ENCODE measurements at places on chromosomes 16 and 17.

DNA sequence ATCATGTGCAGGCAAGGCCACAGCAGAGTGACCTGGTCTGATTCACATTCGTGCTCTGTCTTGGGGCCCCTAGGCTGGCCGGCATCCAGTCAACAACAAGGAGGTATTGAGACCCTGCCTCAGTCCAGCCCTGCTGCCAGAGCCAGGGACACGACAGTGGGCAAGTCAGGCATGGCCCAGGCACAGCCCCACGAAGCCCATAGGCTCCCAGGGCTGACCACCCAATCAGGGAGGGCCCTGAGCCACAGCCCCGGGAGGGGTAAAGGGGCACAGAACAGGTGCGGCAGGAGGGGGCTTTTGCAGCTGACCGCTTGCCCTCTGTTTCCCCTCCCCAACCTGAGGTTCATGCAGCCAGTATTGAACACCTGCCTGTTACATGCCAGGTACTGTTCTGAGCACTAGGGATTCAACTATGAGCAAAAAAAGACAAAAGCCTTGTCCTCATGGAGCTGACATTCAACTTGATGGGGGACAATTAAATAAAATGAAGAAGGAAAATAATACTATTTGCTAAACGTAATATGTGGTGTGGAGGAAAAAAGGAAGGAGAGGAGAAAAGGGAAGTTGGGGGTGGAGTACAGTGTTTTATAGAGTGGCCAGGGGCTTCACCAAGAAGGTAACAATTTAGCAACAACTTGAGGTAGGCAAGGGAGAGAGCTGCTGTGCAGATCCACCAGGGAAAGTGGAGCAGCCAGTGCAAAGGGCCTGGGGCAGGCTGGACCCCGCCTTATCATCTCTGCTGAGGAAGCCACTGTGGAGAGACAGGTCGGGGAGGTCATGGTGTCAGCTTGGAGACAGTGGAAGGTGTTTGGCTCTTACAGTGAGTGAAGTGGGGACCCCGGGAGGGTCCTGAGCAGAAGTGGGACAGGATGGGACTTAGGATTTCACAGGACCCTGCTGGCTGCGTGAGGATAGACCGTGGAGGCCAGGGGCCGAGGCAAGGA is 6.1 kb downstream of the DRC3 start:
- no peak for DNase-seq

DNA sequence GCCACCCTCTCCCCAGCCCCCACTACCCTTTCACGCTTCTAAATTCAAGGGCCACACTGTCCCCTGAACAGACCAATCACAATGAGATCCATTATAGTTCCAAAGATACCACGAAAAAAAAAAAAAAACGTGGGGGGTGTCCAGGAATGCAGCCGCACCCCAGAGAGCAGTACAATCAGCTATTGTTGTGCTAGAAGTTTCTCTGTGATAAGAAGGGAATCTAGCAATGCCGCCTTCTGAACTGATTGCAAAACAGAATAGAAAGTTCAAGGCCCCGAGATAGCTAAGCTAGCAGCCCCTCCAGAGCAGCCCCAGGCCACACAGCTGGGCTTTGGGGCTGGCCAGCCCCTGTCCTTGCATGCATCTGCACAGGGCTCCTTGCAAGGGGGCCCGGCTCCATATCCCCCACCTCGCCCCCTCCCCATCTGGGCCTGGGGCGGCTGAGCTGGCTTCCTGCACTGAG is 86.9 kb upstream of the CBX4 start:
- no peak for DNase-seq

- no peak for DNase-seq
These were observed 33.3 kb upstream of the SMPD3 start for GRCh38 chr16:68481636-68482035.

DNA sequence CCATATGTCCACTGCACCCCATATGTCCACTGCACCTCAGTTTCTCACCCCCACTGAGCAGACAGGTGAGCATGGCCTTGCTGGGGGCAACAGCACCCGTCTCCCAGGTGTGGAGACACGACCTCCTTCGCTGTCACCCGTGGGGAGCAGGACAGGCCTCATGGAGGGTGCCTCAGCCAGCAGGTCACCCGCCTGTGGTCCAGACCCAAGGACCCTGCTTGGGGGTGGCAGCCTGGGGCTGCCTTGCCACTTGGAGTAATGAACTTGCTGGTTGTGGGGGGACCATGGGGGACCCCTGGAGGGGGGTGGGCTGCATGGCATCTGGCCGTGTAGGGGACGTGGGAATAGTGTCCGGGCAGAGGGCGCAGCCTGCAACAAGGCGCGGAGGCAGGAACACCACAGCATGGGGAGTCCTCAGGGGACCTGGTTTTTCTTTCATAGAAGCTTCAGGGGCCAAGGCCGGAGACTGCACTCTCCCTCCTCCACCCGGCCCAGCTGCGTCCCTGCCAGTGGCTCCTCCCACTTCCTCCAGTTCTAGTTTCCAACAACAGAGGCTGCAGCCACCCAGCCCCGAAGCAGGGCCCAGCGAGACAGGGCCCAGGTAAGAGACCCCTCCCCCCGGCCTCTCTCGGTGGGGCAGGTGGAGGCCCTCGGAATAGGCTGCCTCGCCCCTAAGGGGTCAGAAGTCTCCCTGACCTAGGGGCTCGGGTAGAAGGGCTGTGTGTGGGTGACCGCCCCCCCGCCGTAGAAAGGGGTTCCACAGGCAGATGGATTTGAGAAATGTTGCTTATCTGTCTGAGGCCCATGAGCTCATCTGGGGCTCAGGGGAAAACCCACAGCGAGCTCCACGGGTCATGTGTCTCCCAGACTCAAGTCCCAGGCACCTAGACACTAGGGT is at the start of gene NHLRC4:
TSS of gene NHLRC4 (plus strand) at position 531 of the 898 bp plus-strand sequence. CDS start 1,043 bp downstream, outside the sequence.
- DNase-seq = peak; percentile 81

DNA sequence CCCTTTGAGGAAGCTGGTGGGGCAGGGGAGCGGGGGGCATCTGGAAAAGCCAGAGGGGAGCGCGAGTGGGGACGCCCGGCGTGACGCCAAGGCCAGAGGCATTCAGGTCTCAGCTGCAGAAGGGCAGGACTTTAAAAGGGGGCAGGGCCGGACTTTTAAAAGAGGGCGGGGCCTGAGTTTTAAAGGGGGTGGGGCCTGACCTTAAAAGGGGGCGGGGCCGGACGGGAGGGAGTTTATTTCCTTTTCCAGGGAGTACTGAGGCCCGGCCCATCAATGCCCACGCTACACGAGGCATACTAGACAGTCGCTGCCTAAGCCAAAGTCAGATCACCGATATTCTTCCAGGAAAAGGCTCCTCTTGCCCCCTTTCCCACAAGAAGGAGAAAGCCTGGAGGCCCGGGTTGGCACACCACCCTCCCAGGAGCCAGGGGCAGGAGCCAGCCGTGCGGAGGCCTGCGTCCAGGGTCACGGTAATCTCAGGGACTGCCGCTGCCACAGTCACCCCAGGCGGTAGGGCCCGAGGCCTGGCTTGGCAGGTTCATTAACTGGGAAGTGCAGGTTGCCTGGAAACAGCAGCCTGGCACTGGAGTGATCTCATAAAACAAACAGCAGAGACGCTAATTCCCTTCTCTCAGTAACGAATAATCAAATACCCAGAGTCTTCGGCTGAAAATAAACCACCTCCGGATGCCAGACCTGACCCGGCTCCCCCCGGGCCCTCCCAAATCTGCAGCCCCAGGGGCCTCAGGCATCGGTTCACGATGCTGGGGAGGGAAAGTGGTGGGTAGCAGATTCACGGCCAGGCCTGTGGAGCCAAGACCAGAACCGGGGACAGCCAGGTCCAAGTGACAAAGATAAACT is 90.7 kb downstream of the TIMM22 start:
- DNase-seq = peak; percentile 89

DNA sequence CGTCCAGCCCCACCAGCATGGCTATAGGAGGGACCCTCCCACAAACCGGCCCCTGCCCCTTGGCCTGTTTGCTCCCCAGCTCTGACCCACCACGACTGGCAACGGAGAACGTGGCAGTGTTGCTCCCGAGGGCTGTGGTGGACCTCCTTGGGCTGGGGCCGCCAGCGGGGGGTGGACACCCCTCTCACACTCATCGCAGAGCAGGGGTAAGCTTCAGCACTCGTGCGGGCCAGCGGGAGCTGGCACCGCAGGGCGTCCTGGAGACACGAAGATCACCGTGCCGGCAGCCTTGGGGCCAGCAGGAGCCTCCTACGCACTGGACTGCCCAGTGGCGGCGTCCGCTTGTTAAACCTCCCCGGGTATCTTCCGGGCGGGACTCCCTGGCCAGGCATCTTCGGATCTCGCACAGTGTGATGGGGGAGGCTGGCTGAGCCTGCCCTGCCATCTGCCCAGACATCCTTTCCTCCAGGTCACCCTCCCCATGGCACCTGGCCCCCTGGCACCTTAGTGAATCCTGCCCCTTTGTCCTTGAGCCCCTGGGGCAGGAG is 53.5 kb downstream of the ABR start:
- no peak for DNase-seq

DNA sequence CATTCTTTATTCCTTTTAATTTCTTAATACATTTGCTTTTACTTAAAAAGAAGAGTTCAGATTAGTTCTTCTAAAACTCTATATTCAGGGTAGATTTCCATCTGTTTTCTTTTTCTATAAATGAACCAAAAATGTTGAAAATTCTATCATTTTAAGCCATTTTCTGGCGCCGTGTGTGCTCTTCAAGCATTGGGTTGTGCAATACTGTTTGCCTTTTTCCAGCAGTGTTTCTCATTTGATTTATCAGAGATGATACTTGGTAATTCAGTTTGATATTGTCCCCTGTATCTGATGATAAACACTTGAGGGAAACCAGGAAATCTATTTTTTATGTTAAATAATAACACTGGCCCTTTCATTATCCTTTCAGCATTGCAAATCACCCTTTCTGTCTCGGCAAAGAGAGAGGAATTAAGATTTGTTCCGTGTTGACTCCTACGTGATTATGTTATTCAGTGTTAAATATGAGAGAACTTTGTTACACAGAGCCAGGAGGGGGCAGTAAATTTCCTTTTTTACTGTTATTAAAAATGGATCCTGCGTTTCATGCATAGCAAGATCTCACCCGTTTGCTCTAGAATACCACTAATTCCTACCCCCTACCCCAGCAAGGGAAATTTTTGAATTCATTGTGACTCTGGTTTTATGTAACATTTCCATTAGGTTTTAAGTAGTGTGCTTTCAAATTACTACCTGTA is 606.9 kb upstream of the RBFOX1 start:
- DNase-seq = no peak

- DNase-seq = no peak
These were observed 74.6 kb downstream of the TMEM100 start for GRCh38 chr17:55648086-55648485.

GRCh38 chr16:89290472-89290871 is 73.0 kb downstream of the ZNF778 start:
- DNase-seq = no peak

- no peak for DNase-seq
These were observed 15.4 kb downstream of the TNS4 start for GRCh38 chr17:40485851-40486521.

DNA sequence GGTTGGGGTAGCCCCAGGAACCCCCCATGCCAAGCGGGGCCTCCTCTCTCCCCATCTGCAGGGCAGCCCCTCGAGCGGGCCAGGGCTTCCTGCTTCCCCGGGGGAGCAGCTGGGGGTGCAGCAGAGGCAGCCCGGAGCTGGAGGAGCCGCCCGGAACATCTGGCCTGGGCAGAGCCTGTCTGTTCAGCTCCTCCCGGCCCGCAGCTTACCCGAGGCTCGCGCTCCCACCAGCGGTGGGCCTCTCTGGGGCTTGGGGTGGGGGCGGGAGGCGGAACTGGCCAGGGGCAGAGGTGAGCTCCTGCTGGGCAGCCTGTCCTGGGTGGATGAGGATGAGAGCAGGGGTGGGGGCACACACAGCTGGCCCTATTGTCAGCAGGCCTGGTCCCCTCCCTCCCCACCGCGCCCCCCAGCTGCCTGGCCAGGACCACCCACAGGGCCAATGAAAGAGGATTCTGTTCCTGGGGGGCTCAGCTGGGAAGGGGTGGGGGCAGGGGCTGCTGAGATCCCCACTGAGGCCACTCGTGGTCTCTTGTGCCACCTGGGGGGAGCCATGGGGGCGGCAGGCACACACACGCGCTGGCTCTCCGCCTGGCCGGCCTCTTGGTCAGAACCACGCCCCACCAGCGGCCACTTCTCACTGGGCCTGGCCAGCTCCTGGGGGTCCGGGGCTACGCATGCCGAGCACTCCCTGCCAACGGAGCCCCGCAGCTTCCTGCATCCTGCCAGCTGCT is 34.7 kb downstream of the BAHCC1 start:
- peak; percentile 51 for DNase-seq

GRCh38 chr17:8220783-8221662 is 10.6 kb upstream of the AURKB start:
- DNase-seq = peak; percentile 84

- DNase-seq = peak; percentile 58
These were observed 6.7 kb downstream of the SNN start for GRCh38 chr16:11674818-11675560.

- no peak for DNase-seq
These were observed 62.8 kb upstream of the GPR139 start for GRCh38 chr16:20136446-20136968.

- no peak for DNase-seq
These were observed 11.6 kb downstream of the CLTC start for GRCh38 chr17:59631276-59631675.

DNA sequence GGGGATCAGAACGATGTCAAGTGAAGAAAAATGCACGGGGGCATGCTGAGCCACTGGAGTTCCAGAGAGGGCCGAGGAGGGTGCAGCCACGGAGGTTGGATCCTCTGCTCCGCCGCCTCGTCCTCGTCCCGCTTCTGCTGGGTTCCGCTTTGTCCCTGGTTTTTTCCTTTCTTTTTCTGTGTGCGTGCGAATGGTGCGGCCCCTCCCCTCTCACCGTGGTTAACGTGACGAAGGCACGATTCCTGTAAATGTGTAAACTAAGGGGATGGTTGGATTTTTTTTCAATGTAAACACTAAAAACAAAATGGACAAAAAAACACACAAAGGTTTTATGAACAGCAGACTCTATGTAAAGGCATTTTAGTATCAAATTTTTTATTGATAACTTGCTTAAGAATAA is 46.7 kb downstream of the ACTG1 start:
- DNase-seq = no peak

Data from upper lobe of left lung (tissue), 6 donors.